Uterus (tissue), 4 donors: ENCODE measurements at places on chromosomes 7 and 10.

DNA sequence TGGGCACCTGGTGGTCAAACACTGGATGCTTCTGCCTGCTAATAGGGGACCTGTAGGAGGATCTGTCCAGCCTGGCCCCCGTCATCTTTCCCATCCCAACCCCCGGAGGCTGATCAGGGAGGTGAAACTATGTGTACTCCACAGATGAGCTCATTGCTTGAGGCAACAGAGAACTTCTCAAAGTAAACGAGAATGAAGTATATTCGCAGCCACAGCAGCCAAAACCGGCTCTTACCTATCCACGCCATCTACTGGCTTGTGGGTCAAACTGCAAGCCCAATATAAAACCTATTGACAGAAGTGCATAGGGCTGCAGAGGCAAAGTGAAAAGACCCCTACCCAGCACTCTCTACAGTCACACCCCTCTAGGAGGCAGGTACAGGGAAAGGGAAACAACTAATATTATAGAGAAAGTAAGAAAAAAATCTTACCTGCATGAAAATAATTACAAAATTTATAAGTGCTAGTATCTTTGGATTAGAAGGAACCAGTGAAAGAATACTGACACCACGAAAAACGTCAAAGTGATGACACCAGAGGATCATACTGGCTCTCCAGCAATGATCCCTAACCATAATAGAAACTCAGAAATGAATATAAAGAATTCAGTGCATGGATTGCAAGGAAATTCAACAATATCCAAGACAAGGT lies 973.5 kb downstream of the ANKRD7 start:
- no peak for DNase-seq

GRCh38 chr10:25501912-25502311 lies 327.1 kb downstream of the GPR158 start:
- no peak for DNase-seq

DNA sequence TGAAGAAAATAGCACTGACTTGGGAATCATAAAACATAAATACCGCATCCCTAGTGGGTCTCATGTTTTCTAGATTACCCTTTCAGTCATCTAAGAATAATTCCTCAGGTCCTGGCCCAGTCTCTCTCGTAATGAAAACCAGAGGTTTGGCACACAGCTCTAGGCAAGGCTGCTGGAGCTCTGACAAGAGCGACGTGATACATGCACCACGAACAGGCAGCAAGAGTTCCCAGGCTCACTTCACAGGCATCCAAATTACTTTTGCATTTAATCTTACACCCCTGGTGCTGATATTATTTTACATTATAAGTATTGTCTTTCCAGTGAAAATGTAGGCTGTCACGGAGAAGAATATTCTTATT lies 105.2 kb downstream of the THSD7A start:
- DNase-seq = peak; percentile 62

DNA sequence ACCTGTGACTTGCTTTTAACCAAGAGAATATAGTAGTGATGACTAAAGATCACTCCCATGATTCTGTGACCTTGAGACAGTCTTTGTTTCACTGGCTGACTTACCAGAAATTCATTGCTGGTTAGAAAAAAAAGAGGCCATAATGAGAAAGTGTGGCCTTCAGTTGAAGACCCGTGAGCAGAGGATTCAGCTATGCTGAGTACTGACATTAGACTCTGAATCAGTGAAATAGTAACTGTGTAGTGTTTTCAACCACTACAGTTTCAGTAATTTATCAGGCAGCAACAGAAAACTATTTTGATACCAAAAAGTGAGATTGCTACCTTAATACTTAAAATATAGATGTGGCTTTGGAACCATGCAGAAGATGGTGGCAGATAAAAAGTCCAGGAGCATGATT lies 298.0 kb upstream of the KCND2 start:
- no peak for DNase-seq

DNA sequence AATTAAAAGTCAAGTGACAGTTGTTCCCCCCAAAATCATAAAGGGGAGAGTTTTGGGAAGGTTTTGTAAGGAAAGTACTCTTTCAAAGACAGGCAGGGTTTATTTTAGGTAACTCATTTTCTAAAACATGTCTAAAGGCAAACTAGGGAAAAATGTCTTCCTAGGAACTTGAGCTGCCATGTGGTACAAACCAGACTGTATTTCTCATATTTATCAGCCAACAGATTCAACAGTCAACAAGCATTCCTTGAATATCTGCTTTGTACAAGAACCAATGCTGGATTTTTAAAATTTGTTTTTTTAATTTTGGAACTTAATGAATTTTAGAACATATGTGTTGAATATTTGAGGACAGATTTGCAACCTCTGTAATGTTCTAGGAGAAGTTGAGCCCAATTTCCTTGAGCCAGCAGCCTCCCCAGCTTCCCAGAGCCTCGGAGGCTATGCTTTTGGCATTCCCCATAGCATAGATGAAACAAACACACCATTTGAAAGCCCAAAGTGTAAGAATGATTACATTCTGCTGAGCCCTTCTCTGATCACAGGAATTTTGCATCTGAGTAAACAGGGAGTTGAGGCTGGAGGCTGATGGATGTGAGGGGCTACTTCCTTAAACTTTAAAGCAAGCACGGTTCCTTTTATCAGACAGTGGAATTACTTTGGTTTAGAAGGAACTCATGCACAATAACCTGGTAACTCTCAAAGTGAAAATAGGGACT lies 345.1 kb downstream of the RNLS start:
- DNase-seq = no peak

DNA sequence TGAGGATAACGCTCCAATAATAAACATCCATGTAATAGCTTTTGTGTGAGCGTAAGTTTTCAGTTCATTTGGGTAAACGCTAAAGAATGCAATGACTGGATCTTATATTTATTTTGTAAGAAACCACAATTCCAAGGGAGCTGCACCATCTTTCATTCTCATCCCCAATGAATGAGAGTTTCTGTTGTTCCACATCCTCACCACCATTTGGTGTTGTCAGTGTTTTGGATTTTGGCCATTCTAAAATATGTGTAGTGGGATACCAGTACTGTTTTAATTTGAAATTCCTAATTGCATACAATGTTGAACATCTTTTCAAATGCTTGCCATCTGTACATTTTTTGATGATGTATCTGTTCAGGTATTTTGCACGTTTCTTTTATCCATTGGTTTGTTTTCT lies 50.9 kb upstream of the SEMA3D start:
- DNase-seq = no peak

DNA sequence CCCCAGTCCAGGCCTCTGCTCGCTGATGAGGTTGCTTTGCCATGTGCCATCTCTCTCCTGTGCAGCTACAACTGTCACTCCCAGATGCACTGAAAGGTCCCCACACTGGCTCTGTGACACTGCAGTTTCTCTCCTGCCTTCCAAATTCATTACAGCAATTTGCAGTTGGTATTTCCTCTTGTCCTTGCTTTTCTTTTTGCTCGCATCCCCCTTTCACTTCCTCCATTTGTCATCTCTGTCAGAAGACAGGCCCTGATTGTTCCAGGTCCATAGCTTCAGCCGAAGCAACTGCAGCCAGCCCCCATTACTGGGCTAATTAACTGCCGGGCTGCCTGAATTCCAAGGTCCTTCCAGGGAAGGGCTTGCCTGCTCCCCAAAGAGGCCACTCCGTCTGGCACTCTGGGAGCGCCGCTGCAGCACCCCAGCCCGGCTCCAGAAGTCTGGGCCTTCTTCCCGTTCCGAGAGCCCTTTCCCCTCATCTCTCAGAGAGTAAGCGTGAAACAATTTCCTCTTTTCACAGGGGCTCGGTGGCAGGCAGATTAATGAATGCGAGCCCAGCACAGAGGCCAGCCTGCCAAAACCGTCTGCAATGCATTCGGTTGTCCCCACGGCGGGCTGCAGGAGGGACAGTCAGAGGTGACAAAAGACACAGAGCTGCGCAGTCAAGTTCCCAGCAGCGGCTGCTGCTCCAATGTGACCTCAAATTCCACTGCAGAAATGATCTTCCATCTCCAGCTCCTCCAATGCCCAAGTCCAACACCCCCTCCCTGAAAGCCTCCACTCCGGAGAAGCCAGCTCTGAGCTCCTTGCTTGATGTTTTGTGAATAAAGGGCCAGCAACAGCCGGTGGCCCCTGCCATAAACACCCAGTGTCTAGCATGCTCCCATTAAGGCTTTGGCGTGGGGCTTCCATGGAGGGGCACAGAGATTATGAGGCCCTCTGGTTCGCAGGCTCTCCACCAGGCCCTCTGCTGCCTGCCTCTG lies 279.4 kb upstream of the HABP2 start:
- no peak for DNase-seq

DNA sequence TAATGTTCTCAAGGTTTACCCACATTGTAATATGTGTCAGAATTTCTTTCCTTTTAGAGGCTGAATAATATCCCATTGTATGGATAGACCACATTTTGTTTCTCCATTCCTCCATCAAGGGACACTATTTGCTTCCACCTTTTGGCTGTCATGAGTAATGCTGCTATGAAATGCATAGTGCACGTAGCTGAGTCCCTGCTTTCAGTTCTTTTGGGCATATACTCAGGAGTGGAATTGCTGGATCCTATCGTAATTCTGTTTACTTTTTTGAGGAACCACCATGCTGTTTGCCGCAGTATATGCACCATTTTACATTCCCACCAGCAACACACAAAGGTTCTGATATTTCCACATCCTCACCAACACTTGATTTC lies 60.0 kb downstream of the PRF1 start:
- DNase-seq = no peak

DNA sequence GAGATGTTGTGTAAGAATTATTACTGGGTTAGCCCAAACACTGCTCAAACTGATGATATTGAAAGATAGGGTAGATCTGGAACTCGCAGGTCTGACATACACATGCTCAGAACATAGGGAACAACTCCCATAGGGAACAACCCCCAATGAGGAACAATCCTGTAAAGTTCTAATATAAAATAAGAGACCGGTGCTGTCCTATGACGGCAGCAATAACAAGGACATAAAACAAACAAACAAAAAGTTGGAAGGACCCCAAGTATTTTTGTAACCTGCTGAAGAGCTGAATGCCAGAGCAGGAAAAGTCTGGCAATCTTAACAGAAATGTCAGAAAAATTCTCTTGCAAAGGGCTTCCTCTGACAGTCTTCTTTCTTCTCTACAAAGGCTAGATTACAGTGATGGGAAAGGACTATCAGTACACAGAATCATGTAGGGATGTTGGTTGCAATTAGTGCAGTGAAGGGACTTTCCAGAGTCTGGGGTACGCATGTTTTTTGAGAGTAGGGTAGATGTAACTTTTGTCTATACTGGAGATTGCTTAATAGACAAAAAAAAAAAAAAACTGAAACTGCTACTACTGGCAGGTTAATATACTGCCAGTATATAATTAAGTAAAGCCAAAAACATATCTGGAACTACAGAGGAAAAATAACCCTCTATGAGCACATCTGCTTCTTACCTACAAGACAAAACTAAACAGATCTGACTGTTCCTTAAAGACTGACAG lies 35.5 kb downstream of the IDE start:
- DNase-seq = no peak

GRCh38 chr7:13910805-13911551 lies 78.5 kb downstream of the ETV1 start:
- no peak for DNase-seq

- no peak for DNase-seq
Measured at GRCh38 chr10:22681301-22681700, 33.1 kb downstream of the PIP4K2A start.

DNA sequence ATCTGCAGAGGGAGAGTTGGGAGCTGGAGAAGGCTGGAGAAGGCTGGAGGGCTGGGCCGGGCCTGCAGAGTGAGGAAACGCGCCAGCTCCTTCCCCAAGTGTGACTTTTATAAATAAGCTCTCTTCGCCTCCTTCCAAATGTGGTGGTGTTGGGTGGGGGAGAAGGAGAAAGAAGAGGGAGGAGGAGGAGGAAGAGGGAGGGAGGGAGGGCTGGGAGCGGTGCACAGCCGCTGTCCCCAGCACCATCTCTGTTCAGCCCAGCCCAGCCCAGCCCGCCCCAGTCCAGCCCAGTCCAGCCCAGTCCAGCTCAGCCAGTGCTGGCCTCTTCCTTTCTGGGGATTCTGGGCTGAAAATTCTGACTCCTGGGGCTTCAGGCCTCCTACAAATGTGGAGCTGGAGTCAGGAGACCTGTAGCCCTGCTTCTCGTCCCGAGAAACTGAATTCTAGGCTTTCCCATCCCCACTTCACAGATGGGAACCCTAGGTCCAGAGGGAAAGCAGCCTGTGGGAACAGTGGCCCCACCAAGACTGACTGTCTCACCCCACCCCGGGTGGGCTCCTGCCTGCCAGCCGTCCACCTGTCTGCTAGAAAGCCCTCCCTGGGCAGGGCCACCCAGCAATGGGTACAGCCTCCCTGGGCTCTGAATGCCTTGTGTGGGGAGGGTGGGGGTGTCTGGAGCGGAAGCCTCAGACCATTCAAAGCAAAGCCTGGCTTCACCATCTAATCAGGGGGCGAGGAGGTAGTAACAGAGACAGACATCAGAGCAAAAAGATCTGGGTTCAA lies 2.3 kb downstream of the STX1A start:
- no peak for DNase-seq

- no peak for DNase-seq
Measured at GRCh38 chr7:28149291-28150101, 31.1 kb downstream of the JAZF1 start.

- no peak for DNase-seq
Measured at GRCh38 chr7:38798552-38799267, 110.3 kb downstream of the VPS41 start.

- no peak for DNase-seq
Measured at GRCh38 chr7:108282427-108282996, 152.4 kb upstream of the LAMB4 start.

DNA sequence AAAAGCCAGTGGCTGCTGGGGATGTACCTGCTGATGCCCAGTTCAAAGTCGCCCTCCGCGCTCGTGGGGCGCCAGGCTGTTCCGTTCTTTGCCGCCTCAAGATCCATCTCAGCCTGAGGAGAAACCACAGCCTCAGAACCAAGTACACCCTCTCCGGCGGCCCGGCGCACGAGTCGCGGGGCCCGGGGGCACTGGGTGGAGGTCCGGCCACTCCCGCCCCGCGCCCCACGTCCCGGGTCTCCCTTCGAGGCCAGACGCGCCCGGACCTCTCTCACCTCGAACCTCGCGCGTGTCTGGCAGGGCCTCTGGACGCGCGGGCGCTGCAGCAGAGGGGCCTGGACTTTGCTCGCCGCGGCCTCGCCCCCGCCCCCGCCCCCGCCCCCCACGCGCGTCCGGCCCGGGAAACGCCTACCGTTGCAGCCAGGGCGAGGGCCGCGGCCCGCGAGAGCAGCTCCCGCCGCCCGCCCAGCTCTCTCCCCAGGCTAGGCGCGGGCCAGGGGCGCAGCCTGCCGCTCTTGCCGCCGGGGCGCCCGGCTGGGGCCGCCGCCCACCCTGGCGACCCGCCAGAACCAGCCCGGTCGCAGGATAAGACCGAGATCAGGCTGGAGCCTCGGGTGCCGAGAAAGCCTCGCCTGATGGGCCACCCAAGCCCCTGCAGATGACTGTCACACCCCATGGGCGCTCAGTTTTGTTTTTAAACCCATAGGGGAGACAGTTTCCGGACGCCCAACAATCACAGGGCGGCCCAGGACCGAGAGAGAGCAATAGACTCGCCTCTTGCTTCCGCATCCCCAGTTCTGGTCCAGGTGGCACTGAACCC lies at the start of gene ABCB4:
TSS of gene ABCB4 (minus strand) at position 322 of the 820 bp plus-strand sequence. CDS start at position 107, 215 bp downstream.
- no peak for DNase-seq

- no peak for DNase-seq
Measured at GRCh38 chr7:92647652-92648051, 57.5 kb upstream of the FAM133B start.

- DNase-seq = no peak
Measured at GRCh38 chr7:70459546-70459945, 672.4 kb upstream of the GALNT17 start.

- no peak for DNase-seq
Measured at GRCh38 chr7:7214398-7215347, 32.3 kb downstream of the C1GALT1 start.

GRCh38 chr10:46319389-46319788 lies 32.6 kb downstream of the ANTXRL start:
- DNase-seq = no peak

GRCh38 chr7:97457054-97457453 lies 274.8 kb upstream of the TAC1 start:
- DNase-seq = no peak
